ENCODE measurements at places on chromosomes 4 and X.
A peak's percentile ranks its signal among the peaks of the same experiment; 100 is the strongest.

DNA sequence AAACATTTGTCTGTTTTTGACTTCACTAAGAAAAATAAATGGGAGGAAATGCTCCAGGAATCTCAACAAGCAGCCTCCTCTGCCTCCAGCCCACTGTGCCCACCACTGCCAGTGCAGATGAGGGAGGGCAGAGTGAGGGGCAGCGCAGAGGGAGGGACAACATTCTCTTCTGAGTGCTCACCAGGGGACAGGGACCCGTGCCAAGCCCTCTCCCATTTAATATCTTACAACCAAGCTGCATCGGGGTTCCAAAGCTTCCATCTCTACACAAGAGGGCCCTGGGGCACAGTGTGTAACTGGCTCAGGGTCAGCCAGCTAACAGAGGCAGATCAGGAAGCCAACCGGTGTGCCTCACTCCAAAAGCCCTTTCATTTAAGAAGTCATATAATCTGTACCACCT, 120.4 kb downstream of the NSUN7 start:
- no peak for DNase-seq

DNA sequence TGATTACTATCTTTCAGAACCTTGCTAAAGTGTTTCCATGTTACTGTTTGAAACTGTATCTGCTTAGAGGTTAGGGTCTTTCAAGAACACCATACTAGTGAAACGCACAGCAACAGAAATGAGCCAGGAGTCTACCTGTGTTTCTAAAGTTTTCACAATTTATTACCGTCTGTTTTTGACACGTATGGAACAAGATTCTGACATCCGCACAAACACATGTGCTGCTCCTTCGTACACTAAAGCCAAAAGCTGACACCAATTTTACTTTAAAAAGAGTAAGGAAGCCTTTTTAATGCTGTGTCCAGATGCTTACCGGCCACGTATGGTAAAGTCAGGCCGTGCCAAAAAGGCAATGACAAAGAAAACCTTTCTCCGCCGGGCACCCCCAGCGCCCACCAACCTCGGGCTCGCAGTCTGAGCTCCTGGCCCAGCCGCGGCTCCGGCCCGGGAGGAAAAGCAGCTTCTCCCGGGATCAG, 532 bp downstream of the RPS4X start:
- no peak for DNase-seq

DNA sequence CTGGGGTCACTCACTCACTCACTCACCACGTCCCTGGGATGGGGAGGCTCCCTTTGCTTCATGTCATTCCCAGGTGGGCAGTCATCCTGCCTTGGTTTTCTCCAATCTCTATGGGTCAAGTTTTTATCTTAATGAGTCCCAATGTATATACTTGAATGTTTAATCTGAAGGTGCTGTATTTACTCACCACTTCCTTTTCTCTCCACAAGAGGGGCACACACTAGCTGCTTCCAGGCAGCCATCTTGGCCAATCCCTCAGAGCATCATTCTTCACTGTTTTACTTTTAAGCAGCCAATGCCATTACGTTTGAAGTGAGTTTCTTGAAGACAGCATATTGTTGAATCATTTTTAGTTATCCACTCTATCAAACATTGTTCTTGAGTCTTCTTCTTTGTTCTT, 153.4 kb upstream of the ARSJ start:
- no peak for DNase-seq

GRCh38 chrX:21932292-21933002, 8.1 kb upstream of the SMS start:
- no peak for DNase-seq

GRCh38 chrX:23372220-23372902, 37.7 kb downstream of the PTCHD1 start:
- no peak for DNase-seq

GRCh38 chr4:3160438-3160837, 86.0 kb downstream of the HTT start:
- no peak for DNase-seq

DNA sequence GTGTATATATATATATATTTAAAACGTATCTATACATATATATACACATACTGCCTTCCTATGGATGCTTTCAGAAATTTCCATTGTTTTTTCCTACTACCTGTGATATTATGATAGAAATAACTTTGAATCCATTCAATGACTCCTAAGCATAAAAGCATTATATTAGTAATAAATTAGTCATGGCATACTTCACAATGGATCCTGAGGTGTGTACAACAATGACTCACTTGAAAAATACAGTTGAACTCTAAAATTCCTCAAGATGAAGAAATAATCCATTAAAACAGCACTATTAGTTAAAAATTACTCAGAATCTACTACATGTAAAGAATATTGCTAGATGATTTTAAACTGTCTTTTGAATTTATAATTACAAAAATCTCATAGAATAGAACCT, 201.1 kb downstream of the STPG2 start:
- no peak for DNase-seq

DNA sequence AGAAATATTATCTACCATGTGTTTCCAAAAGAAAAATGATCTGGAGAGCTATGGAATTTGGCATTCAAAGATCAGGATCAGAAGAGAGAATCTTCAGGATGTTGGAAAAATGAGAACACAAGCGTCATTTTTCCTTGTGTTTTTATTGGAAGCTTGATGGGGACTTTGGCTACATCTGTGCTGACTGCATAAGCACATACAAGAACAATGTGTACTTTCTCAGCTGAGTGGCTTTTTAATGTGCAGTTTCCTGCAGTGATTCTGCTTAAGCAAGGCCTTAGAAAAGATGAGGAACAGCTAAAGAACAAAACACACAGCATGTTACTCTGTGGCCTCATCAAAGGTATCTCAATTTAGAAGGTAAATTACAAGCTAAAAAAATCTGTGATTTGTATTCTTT, 1039.9 kb downstream of the GLUD2 start:
- DNase-seq, result no peak

DNA sequence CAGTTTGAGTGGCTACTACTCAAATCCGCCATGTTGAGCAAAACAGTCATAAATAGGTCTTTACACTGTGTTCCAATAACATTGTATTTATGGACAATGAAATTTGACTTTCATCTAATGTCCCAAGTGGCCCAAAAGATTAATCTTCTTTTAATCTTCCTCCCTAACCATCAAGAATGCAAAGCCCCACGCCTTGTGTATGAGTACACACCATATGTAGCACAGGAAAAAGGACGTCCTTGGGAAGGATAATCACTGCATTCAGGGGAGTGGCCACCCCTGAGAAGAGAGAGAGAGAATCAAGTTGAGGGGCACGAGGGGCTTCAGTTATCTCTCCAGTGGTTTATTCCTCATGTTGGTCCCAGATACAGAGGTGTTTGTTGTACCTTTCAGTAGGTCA, 33.1 kb downstream of the RBM47 start:
- no peak for DNase-seq

GRCh38 chrX:124476562-124476961, 130.2 kb downstream of the SH2D1A start:
- no peak for DNase-seq

DNA sequence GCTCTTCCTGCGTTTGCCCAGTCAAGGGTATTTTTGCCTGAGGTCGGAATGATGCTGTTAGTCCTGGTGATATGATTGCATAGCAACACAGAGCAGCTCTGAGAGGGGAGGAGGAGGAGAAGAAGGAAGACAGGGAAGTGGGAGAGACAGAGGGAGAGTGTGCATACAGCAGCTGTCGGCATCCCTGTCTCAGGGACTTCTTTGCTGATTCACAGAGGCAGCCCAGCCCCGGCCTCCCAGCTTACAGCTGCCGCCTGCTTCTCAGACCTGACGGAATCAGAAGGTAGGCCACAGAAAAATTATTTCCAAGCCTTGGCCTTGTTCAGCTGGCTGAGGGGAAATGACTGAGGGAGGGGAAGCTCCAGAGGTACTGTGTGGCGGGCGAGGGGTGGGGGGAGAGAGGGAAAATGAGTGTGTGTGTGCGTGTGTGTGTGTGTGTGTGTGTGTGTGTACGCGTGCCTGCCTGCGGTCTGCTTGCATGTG, 319 bp downstream of the DRP2 start:
- peak; percentile 19 for DNase-seq

DNA sequence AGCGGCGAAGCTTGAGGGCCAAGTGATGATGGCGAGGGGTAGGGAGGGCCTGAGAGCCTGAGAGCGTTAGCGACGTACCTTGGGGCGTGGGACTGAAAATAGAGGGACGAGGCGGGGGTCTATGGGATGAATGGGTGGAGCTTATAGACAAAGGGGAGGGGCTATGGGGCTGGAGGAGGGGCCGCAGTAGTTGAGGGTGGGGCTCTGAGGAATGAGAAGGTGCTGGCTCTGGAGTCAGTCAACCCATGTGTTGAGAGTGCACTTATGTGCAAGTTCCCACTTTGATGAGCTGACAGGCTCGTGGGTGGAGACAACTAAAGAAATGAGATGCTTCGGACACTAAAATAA, 488 bp downstream of the TBC1D25 start:
- peak; percentile 24 for DNase-seq

DNA sequence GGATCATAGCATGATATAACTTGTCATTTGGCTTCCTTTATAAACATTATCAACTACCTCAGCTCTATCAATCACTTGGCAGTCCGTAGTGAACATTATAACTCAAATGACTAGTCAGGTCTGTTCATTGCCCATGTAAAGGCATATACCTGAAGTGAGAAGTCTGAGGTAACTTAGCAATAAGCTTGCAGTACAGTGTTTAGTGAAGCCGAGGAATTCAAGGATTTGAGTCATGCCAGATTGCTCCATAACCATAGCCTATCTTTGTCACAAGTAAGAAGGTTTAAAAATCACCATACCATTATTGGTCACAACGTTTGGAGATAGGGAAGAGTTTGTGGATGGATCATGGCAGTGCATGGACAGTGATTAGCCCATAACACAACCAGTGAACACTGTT, 41.6 kb downstream of the AR start:
- DNase-seq, result no peak

DNA sequence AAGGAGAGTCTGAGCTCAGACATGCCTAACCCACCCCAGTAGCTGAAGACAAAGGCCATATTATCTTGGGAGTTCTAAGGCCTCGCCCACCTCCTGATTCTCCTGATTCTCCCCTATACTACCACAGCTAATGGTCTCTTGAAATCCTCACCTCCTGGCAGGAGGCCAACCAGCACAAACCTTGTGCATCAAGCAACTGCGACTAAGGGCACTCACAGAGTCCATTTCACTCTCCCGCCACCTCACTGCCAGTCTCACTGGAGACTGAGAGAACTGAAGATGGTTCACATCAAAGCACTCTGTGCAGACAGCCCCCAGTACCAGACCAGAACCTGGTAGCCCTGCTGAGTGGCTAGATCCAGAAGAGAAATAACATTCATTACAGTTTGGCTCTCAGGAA, 102.1 kb upstream of the KLF8 start:
- DNase-seq, result no peak

- DNase-seq, result no peak
Observed at GRCh38 chr4:604131-604530, 21.2 kb upstream of the PDE6B start.

- DNase-seq, result no peak
Observed at GRCh38 chr4:95549246-95550114, 707 bp upstream of the UNC5C start.

DNA sequence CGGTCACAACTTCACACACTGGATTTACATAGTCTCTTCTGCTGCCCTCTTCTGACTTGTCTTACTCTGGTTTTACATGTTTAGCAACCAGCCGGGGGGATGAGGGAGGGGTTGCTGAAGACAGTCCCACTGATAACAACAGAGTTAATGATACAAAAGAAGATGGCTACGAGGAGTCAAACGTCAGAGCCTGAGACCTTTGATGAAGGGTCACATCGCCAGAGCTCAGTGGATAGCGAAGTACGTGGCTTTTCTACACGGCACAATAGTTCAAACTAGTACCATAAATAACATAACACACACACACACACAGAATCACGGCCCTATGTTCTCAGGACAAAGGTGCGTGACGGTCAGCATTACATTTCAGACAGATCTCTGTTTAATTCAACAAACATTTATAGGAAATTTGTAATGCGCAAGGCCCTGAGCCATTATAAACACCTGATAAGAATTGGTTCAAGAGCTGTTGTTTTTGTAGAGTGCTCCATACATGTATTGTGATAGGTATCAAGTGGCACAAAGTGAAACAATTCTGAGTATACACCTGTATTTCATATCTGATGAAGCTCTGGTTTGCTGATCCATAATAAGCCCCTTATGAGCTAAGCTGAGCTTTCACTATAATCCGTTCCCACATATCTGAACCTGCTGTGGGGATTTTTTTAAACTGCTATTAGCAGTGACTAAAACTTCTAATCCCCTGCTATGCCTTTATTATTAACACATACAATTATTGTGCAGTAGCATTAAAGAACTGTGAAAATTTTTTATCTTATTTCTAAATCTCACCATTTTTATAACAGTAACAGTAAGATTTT, 100.0 kb downstream of the NR3C2 start:
- no peak for DNase-seq

DNA sequence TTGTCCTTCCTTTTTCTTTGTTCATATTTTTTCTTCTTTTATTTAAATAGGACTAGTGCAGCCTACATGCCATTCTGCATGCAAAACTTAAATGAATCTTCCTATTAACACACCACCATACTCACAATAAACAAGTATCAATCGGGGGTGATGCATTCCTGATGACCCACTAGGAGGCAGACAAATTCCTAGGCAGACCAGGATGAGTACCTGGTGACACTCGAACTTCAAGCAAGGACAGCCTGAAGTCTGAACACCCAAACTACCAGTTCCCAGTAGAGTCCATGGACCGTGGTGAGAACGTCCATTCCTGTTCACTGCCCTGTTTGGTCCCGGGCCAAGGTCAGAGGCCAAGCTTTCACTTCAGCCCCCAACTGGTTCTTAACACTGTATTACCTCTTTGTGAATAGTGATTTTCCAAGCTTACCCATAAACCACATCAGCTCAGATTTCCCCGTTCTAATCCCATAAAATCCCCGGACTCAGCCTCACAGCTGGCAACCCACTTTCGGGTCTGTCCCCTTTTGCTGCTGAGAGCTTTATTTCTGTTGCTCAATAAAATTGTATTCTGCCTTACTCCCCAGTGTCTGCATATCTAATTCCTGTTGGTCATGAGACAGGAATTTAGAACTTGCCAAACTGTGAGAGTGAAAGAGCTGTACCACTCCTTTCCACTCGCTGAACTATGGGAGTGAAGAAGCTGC, 1286.6 kb downstream of the FSTL5 start:
- DNase-seq, result no peak

- no peak for DNase-seq
Observed at GRCh38 chrX:69014200-69014599, 151.1 kb downstream of the PJA1 start.

DNA sequence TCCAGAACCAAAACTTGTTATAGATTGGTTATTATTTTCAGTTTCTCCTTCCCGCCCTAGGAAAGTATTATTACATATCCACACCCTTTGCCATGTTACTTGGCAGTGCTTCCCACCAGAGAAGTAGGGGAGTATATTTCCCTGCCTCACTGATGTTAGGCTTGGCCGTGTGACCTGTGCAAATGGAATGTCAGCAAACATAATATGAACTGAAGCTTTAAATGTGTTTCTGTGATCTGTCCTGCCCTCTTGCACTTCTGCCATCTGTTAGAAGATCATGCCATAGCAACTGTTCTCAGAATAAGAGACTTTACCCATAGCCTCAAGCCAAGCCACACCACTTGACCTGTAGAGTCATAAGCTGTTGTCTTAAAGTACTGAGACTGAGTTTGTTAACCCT, 36.7 kb upstream of the NEUROG2 start:
- no peak for DNase-seq
